ENCODE measurements at places on chromosomes 5 and 9.

DNA sequence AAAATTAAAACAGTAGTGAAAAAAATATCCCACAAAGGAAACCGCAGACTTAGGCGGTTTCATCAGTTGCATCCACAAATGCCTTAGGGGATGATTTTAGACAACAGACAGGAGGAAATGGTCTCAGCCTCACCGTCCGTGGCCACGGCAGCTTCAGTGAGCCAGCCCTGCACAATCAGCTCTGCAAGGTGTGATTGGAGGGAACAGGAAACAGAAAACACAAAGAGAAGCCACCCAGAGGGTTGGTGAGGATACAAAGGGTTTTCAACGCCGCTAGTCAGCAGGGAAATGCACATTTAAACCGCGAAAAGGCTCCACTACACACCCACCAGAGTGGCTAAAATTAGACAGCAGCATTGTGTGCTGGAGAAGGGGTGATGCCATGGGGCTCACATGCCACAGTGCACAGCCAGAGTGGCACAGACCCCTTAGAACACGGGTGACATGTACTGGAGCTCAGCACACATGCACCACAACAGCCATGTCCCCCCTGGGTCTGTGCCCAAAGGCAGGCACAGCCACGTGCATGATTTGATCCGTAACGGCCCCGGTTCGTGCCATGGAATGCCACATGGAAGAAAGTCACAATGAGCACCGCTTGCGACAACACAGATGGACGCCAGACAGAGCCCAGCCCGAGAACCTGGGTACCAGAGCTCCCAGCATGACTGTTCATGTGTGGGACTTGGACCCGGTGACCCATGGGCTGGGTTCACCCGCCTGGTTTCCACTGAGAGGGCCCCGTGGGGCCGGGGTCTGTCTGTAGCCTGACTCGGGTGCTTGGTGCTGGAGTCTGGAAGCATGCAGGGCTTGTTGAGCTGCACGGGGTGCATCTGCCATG, 18.3 kb upstream of the TERT start:
- no peak for DNase-seq

DNA sequence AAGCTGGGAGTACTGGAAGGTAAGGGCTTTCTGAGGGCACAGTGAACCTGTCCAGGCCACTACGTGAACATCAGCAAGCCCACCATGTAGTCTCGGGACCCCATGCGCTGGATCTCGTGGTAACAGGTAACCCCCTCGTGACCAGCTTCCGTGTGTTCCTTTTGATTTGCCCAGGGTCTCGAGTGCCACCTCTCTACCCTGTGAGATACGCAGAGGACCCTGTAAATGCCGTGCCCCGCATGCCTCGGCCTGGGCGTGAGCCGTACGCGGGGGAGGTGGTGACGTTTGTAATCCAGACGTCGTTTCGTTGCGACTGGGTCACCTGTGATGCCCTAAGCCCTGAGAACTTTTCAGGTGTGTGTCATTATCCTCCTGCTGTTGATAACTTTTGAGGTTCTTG, 45.5 kb downstream of the TENT4A start:
- no peak for DNase-seq

DNA sequence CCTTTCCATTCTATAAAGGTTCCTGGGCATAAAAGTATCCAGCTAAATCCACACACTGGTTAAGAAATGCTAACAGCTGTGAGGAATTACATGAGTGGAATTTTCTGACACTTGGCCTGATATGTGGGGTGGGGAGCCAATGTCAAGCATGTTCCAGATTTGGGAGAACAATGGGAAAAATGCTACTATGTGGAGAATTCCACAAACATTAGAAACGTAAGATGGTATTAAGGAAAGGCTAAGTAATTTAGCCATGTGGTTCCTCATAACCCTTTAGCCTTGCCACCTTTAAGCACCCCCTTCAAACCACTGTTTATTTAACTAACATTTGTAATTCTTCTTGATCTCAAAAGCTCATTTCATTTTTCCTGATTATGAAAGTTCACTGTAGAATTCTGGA, 149.2 kb downstream of the GNA14 start:
- no peak for DNase-seq

- no peak for DNase-seq
These were observed 74.3 kb upstream of the KLF9 start for GRCh38 chr9:70488793-70489105.

DNA sequence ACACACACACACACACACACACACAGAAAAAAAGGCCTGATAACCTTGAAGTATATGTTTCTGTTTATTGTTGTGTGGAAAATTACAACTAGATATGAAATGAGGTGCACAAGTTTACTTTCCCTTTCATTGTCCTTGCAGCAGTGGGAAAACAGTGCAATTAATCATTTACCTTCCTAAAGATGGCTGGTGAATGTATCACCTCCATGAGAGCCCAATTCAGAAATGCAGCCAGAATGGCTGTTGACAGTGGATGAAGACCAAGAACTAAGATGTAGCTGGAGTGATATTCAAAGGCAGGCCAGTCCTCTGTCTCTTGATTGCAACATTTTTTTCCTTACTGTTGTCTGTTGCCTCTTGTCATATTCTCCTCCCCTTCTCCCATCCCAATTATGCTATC, 49.6 kb upstream of the EIF4EBP3 start:
- DNase-seq: no peak

DNA sequence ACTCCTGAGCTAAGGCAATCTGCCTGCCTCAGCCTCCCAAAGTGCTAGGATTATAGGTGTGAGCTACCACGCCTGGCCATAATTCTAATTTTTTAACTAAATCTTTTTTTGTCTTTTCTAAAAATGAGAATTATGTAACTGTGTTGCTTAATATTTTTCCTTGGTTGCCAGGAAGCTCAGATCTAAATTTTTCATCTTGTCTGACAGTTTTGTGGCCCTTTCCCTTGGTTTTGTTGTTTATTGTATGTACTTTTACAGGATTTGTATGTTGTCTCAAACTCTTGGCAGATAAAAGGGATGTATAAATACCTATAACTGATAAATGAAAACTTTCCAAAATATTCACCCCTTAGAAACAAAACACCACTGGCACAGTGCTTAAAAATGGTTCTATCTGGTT, 88.2 kb upstream of the KLF9 start:
- DNase-seq: no peak

GRCh38 chr5:120823328-120823727, 359.2 kb downstream of the PRR16 start:
- no peak for DNase-seq

DNA sequence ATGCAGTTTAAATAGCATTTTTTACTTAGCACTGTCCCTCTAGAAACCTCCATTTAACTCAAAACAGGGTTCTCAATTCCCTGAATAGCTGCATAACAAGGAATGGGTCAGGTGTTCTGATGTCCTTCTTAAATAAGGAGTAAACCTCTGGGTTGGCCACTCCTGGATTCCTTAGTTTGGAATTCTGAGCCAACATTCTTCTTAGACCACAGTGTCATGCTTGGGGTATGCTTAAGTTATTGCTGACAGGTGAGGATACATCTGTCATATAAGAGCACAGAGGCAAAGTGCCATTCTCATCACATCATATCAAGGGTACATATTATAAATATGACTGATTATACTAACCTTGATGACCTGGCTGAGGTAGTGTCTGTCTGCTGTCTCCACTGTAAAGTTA, 179.9 kb upstream of the SEMA6A start:
- DNase-seq: peak; percentile 31

DNA sequence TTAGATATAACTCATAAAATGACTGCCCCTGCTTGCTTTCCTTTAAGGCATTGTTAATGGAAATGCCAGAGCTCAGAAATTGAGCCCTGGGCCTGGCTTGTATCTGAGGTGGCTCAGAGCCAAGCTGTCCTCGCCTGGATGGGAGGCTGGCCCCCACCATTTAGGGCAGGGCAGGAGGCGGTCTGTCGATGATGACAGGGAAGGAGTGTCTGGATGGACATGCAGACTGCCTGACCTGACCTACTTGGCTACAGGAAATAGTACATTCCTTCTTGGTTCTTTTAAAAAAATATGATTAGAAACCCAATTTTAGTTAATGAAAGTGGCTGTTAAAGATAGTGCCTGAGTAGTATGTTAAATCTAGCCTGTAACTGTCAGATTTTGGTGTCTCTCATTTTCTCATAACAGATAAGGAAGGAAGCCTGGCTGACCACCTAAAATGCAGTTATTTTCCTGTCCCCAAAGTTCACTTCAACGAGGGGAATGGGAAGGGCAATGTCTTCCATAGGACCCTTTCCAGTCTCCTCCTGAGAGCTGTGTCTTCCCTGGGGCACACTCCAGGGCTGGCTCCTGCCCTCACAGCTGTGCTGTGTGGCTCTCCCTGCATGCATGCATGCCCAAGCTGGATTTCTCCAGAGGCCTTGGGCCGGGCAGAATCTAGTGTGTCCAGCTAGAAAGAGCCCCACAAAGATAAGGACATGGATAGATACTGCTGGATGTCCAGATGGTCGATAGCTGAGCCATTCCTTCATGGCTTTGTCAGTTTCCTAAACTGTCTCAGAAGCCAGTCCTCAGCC, 42.3 kb downstream of the MACROH2A1 start:
- no peak for DNase-seq

DNA sequence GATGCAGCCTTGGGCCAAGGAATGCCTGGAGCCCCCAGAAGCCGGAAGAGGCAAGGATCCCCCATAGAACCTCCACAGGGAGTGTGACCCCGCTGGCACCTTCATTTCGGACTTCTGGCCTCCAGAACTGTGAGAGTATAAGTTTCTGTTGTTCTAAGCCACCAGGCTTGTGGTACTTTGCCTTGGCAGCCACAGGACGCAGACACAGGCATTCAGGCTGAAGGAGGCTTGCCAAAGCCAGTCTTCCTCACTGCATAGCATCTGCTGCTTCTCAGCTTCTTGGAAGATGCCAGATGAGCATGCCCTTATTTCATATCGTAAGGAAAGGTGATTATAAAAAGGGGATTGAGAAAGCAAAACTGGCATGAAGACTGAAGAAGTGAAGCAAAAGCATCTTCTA, 61.1 kb upstream of the TAS2R1 start:
- no peak for DNase-seq

DNA sequence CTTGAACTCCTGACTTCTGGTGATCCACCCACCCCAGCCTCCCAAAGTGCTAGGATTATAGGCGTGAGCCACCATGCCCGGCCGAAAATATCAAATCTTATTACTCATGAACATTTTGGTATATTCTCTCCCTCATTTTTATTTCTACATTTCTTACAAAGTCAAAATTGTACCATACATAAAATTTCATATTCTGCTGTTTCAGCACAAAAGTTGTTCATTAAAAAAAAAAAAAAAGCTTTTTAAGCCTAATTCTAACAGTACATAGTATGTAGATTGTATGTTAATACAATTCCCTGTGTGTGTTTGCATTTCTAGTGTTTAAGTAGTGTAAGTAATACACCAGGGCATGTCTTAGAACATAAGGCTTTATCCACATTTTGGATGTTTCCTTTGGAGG, 14.9 kb downstream of the BNIP1 start:
- DNase-seq: no peak

GRCh38 chr9:84218322-84218721, 122.2 kb downstream of the SLC28A3 start:
- DNase-seq: no peak

GRCh38 chr9:122474561-122474960, 3.2 kb downstream of the OR1J1 start:
- DNase-seq: no peak

DNA sequence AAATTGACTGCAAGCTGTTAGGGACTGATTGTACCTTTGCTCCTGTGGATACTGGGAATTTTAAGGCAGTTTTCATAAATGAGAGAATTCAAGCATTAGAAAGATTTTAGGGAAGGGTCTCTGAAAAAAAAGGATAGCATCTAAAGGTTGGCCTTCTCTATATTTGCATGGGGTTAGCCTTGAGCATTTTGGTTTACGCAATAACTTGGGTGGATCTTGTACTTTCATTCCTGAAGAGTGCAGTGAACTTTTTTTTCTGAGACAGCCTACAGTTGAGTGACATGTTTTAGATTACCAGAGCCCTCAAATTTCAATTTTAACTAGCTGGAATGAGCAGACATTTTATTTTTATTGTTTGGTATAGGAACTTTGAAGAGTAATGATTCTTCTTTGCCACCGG, 91.6 kb upstream of the NR3C1 start:
- DNase-seq: no peak

DNA sequence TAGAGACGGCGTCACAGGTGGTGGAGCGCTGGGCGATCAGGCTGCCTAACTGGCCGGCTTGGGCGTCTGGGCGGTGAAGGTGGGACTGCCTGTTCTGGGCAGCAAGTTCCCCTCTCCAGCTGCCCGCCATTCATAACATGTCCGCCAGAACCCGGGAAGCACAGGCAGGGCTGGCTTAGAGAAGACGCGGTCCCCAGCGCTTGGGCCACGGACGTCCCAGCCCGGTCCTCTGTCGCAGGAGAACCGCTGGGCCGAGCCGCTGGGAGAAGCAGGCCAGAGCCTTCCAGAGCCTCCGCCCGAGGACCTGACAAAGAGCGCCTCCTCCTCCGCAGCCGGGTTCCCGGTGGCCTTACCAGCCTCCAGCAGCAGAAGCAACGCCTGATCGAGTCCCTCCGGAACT, 15.2 kb upstream of the HAND1 start:
- DNase-seq: no peak

GRCh38 chr5:139642213-139642612, 5.9 kb upstream of the CXXC5 start:
- no peak for DNase-seq

DNA sequence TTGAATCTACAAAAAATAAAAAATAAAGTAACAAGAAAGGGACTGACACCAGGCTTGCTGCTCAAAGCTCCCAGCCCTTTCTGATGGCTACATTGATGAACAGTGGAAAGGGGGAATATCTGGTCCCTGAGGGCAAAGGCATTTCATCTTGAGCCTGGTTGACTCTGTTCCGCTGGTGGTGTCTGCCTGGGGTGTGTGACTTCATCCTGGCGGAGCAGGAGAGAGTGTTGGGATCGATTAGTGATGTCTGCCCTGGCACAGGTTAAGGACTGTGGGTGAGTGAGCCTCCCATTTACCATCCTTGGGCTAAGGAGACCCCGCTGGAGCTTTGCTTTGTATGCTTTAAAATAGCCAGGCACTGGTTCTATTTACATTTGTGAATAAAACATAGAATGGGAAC, 56.9 kb upstream of the ASS1 start:
- DNase-seq: no peak

DNA sequence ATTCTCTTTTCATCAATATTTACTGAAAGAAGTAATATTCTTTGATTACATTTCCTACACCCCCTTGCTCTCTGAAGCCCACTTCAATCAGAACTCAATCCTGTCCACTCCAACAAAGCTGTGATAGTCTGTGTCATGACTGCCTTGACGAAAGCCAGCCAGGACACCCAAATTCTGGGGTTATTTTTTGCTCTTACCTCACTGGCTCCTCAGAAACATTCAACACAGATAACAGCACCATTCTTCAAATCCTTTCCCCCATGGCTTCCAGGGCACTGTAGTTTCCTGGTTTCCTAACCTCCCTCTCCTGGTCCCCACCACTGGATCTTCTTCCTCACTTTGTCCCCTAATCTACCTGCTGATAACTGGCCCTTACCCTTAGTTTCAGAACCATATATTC, 106.1 kb upstream of the FER start:
- no peak for DNase-seq

- DNase-seq: no peak
These were observed 339.2 kb downstream of the ARL15 start for GRCh38 chr5:53971131-53971530.
